Panc1 (cell line): ENCODE measurements at places on chromosomes 16 and 17.

- DNase-seq, result peak; percentile 77
Observed at GRCh38 chr17:80892019-80892855, 99.4 kb upstream of the CHMP6 start.

GRCh38 chr16:89159066-89159849, 12.3 kb upstream of the CDH15 start:
- no peak for DNase-seq

- no peak for DNase-seq
Observed at GRCh38 chr17:38796451-38797157, 2.8 kb downstream of the PIP4K2B start.

DNA sequence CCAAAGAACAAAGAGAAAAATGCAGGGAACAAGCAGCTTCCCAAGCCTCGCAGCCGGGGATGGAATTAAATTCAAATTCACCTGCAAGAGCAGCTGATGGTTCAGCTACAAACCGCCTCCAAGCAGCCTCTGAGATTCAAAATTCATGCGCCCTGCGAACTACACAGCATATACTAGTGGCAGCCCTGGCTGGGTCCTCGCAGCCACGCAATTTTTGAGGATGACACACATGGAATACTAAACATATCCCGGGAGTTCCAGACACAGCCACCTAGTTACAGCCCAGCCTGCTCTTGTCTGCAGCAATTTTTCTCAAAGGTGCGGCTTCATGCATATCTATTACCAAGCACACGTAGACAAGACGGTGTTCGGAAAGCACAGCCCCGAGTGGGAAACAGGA, 35.9 kb upstream of the KIFC3 start:
- DNase-seq, result no peak

- no peak for DNase-seq
Observed at GRCh38 chr17:69142175-69142802, 594 bp upstream of the ABCA6 start.

GRCh38 chr16:23254338-23254737, 47.8 kb upstream of the SCNN1B start:
- no peak for DNase-seq

DNA sequence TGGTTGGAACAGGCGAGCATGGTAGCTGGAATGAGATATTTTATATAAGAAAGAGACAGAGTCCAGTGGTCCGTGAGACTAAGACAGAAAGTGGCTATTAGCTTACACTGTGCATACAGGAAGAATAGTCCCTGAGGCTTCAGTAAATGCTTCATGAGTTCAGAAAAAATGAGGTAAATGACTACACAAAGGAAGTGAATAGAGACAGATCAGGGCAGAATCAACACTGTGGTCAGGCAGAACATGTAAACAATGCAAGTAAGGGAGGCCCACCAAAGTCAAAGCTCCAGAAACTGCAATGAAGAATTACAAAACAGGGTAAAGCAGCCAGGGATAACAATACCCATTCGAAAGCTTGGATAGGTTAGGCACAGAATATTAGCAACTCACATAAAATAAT, 4.8 kb downstream of the ABCA10 start:
- no peak for DNase-seq

- no peak for DNase-seq
Observed at GRCh38 chr16:58842156-58842555, 108.0 kb upstream of the GOT2 start.
